ENCODE measurements at places on chromosomes 12 and 14. TPM values are rescaled to one million over a fixed set of nuclear protein-coding genes. Genes with fewer than 3 reads are reported as not detected.

Gene RAB21
- 70.6 TPM for total RNA-seq

Gene PGF
- total RNA-seq: 3.5 TPM

Gene KITLG
- total RNA-seq: 1.9 TPM

Gene ST8SIA1
- total RNA-seq: 3.6 TPM

DNA sequence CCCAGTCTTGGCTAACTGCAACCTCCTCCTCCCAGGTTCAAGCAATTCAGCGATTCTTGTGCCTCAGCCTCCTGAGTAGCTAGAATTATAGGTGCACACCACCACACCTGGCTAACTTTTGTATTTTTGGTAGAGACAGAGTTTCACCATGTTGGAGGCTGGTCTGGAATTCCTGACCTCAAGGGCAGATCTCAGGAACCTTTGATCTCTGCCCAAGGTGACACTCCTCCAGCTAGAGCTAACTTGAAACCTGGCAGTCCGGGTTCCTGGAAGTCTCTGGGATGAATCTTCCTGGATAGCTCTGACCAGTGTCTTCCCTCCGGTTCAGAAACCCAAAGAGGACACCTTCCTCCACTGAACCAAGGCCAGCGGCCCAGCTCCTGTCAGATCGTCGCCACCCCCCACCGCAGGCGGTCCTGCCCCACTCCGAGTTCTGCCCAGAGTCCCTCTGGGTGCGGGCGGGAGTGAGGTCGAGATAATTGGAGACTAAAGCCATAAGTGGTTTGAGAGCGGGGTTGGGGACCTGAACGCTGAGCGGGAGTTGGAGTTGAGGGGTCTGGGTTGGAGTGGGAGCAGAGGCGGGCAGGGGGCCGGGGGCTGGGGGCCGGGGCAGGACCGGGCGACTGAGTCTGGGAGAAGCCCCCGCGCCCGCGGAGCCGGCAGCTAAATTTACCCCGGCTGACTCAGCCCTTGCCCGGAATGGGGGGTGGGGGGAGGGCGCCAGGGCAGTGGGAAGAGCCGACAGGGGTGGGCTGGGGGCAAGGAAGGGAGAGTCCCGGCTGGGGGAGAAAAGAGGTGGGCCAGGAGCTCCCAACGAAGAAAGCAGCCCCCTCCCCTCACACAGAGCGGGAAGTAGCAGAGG, 4.7 kb downstream of the DDN start:
- DNase-seq: no peak
- no peak overlapping the region for H3K27ac ChIP-seq
- H3K36me3 ChIP-seq: no peaks in the 10 kb centered on the region
- no peak overlapping the region for H3K4me3 ChIP-seq
- H3K27me3 ChIP-seq: peaks cover 24% of the 10 kb centered on the region
- peaks cover 18% of the 10 kb centered on the region for H3K4me1 ChIP-seq

DNA sequence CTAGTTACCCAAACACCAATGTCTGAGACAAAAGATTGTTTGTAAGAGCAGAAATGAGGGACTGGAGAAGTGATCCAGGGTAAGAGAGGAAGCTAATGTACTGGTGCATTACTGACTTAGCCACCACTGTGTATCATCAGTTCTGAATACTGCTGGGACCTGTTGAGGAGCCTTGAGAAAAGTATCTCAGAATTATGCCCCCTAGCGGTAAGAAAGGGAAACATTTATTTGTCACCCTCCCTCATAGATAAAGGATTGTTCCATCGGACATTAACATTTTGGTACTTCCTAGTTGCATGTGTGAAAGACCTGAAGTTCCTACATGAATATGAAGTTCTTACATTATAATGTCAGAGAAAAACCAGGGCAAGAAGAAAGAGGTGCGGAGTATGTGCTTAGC, 612.5 kb downstream of the FSCB start:
- DNase-seq: no peak
- no peaks in the 10 kb centered on the region for H3K36me3 ChIP-seq
- H3K4me1 ChIP-seq: no peaks in the 10 kb centered on the region
- H3K4me3 ChIP-seq: no peak overlapping the region
- no peaks in the 10 kb centered on the region for H3K27me3 ChIP-seq
- no peak overlapping the region for H3K27ac ChIP-seq

GRCh38 chr12:131032082-131032750, 78.5 kb downstream of the ADGRD1 start:
- no peaks in the 10 kb centered on the region for H3K4me1 ChIP-seq
- H3K27ac ChIP-seq: no peak overlapping the region
- no peaks in the 10 kb centered on the region for H3K27me3 ChIP-seq
- H3K36me3 ChIP-seq: no peaks in the 10 kb centered on the region
- H3K4me3 ChIP-seq: no peak overlapping the region

DNA sequence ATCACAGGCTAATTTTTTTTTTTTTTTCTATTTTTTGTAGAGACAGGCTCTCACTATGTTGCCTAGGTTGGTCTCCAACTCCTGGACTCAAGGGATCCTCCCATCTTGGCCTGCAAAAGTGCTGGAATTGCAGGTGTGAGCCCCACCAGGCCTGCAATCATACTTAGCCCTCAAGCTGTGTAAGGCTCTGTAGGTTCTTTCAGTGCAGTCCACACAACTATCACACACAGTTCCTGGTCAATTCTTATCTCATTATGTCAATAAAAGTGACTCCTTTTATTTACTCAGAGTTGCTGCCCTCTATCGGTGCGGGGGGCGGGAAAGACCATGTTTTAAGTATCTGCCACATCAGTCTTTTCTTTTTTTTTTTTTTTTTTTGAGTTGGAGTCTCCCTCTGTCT, 29.0 kb downstream of the SLC2A3 start:
- H3K36me3 ChIP-seq: no peaks in the 10 kb centered on the region
- H3K27ac ChIP-seq: no peak overlapping the region
- DNase-seq: no peak
- H3K4me3 ChIP-seq: no peak overlapping the region
- H3K27me3 ChIP-seq: no peaks in the 10 kb centered on the region
- H3K4me1 ChIP-seq: peaks cover 14% of the 10 kb centered on the region

GRCh38 chr14:95902273-95902826, 25.7 kb downstream of the TUNAR start:
- H3K27ac ChIP-seq: no peak overlapping the region
- no peaks in the 10 kb centered on the region for H3K4me1 ChIP-seq
- H3K36me3 ChIP-seq: no peaks in the 10 kb centered on the region
- H3K27me3 ChIP-seq: peaks cover 34% of the 10 kb centered on the region
- H3K4me3 ChIP-seq: no peak overlapping the region
- no peak for DNase-seq

DNA sequence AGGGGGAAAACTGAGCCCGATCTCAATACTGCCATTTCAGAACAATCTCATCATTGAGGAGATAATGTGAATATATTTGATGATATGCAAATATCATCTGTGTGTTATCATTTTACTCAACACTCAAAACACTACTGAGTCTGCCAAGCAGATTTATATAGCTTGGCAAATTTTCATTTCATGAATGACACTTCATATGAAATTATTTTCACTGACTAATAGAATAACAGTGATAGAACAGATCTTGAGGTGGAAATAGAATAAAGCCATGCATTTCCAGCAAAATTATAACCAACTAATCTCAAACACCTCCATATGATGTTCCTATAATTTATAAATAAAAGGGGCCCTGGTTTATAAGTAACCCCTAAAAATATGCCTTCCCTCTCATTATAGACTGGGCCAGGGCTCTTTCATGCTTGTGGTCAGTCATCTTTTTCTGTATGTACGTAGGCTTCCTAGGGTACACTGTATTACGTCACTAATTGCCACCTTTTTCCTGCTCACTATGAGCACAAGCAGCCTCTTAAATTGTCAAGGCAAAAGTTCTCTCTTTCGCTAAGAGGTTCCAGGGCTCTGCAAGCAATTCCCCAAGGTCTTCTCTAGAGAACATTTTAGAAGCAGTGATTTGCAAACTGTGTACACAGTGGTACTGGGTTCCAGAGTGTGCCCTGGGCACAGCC, 197.1 kb upstream of the FOXN3 start:
- H3K4me3 ChIP-seq: no peak overlapping the region
- H3K27me3 ChIP-seq: no peaks in the 10 kb centered on the region
- no peak for DNase-seq
- no peak overlapping the region for H3K27ac ChIP-seq

DNA sequence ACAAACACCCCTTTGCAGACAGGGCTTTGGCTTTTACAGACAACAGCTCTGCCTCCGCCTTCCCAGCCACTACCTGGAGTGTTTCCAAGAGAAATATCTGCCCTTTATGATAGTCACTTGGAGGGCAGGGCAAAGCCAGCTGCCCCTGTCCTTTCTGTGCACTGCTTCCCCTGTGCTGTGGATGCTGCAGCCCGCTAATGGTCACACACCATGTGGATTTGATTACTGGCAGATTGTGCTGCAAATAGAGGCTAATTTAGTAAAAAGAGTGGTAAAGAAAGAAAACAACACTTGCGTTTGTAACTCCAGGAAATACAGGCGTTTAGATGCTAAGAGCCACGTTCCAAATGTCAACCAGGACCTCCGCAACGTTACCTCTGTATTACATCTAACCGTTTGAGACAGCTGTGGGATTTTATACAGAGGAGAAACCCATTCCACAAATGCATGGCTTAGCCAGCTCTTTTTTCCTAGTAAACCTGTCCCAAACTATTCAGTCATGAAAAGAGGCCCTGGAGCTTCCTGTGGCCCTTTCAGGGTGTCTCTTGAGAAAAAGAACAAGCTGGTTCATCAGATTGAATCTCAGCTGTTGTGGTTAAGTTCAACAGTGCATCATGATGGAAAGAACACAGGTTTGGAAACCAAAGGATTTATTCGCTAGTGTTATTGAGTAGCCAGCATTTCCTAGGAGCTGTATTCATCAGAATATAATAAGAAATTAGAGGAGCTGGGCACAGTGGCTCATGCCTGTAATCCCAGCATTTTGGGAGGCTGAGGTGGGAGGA, 30.1 kb upstream of the PWP1 start:
- no peak for DNase-seq
- H3K27me3 ChIP-seq: no peaks in the 10 kb centered on the region
- H3K27ac ChIP-seq: no peak overlapping the region
- H3K4me1 ChIP-seq: no peaks in the 10 kb centered on the region
- no peaks in the 10 kb centered on the region for H3K36me3 ChIP-seq

DNA sequence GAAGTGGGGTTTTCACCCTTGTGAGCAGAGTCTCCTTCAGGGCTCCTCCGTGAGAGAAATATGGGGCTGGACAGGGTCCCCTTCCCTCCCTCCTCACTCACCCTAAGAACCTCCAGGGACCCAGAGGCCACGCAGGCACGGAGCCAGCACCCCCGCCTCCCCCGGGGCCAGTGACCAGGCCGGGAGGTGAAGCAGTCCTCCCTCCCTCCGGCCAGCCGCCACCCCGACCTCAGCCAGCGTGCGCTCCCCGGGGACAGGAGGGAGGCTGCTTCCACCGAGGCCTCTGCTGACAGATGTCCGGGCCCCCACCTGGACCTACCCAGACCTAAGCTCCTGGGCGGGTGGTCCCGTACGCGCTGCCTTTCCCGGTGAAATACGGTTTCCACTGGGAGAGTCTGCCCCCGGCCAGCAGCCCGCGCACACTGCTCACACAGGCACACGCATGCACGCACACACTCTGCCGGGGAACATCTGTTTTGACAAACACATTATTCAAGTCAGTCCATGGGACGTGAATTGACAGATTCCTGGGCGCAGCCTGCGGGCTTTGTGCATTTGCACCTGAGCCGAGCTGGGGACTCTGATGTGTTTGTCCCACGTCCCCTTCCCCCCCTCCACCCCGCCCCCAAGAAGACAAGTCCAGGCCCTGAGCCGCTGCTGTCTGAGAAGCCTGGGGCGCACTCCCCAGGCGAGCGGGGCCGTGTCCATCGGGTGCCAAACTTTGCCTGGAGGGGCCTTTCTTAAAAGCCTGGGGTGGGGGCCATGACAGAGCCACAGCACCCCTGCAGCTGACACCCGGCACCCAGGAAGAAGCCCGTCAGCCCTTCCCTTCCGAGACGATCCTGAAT, 725 bp downstream of the RIMBP2 start:
- H3K27ac ChIP-seq: no peak overlapping the region
- peak overlapping the region; percentile 73 for H3K4me3 ChIP-seq
- peaks cover 41% of the 10 kb centered on the region for H3K27me3 ChIP-seq
- DNase-seq: no peak
- H3K4me1 ChIP-seq: peaks cover 15% of the 10 kb centered on the region
- no peaks in the 10 kb centered on the region for H3K36me3 ChIP-seq

Data from osteocyte (in vitro differentiated cells).